ENCODE measurements at places on chromosomes 4 and X.

DNA sequence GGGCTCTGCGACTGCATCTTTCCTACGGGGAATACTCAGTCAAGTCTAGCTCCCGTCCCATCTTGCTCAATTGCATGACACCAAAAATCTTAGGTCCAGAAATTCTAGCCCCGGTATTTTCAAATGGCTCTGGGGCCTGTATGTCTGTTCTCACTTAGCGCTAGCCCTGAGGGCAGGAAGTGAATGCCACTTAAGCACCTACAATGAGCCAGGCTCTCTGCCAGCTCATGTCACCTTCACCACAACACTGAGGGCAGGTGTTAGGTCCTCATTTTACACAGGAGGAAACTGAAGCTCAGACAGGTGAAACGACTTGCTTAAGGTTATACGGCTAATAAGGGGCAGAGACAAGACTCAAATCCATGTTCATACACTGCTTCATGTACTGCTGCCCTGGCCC, 282.8 kb downstream of the PPP1R2C start:
- DNase-seq: no peak

- DNase-seq: no peak
These were observed 525 bp upstream of the CISD2 start for GRCh38 chr4:102868153-102868780.

DNA sequence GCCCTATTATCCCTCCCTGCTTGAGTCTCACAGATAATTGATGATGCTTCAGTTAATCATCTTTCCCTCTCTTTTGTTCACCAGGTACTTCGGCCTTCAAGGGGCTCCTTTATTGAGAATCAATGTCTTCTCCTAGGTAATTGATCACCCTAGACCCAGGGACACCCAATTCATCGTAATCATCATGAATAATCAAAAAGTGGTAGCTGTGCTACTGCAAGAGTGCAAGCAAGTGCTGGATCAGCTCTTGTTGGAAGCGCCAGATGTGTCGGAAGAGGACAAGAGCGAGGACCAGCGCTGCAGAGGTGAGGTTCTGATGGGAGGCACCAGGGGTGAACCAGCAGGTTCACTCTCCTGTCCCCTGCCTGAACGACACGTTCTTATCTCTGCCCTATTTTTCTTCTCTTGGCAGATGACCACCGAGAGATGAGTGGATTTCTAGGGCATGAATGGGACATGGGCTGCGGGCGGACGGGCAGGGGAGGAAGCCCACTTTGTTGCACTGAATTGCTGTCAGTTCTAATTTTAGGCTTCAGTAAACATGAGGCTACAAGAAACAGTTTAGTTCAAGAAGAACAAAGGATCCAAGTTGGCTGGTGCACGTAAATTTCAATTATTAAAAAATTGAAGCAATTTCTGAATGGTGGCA, 80.5 kb downstream of the ALPK1 start:
- DNase-seq: no peak

- no peak for DNase-seq
These were observed 12.6 kb downstream of the TAF1 start for GRCh38 chrX:71378732-71379131.

DNA sequence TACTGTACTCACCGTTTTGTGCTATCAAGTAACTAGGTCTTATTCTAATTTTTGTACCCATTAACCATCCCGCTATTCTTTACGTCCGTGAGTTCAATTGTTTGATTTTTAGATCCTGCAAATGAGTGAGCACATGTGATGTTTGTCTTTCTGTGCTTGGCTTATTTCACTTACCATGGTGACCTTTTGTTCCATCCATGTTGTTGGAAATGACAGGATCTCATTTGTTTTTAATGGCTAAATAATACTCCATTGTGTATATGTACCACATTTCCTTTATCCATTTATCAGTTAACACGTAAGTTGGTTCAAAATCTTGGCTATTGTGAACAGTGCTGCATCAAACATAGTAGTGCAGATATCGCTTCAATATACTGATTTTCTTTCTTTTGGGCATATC, 48.3 kb downstream of the USP9X start:
- no peak for DNase-seq

GRCh38 chr4:41887821-41888686, 47.2 kb upstream of the TMEM33 start:
- peak; percentile 22 for DNase-seq

GRCh38 chrX:97538745-97539144, 655.0 kb downstream of the RPA4 start:
- no peak for DNase-seq

GRCh38 chrX:37320541-37321203, 28.5 kb upstream of the PRRG1 start:
- DNase-seq: no peak

DNA sequence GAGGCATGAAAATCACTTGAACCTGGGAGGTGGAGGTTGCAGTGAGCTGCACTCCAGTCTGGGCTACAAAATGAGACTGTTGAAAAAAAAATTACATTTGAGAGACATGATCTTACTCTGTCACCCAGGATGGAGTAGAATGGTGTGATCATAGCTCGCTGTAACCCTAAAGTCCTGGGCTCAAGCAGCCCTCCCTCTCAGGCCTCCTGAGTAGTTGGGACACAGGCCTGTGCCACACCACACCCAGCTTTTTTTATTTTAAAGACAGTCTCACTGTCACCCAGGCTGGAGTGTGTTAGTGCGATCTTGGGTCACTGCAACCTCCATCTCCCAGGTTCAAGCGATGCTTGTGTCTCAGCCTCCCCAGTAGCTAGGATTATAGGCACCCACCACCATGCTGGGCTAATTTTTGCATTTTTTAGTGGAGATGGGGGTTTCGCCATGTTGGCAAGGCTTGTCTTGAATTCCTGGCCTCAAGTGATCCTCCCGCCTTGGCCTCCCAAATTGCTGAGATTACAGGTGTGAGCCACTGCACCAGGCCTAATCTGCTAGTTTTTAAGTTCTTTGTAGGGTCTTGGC, 6.1 kb downstream of the RPS3A start:
- DNase-seq: no peak

- no peak for DNase-seq
These were observed 58.8 kb downstream of the SPINK2 start for GRCh38 chr4:56762484-56763250.

DNA sequence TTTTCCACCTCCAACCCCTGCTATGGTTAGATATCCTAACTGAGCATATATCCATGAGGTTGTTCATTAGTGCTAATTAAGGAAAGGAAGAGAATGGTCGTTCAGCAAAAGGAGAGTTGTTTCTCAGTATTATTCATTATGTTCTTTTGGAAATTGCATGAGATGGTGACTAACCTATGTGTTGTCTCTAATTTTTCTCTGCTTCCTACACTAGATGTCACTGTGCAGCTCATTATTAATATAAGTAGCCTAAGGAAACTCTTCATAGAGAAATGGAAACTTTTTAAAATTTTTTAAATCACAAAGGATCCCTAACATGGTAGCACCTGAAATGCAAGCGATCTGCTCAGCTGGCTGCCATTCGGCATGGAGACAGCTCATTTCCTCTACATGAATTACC, 67.7 kb upstream of the FAM9A start:
- DNase-seq: no peak

DNA sequence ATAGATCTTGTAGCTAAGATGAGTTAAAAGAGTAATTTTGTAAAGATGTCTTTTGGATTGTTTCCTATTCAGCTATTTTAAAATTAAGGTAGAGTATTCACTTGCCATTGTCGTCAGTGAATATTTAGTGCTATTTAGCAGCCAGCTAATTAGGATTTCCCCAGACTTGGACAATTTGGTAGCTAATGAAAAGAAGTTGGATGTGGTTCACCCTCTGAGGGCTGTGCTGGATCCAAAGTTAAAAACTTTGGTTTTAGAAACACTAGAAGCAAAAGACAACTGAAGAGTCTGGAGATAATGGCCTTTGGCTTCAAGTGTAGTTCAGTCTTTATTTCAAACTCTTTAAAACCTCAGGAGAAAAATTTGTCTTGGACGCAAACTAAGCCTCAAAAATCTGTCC, 41.3 kb downstream of the ATG4A start:
- no peak for DNase-seq

- no peak for DNase-seq
These were observed 1160.3 kb downstream of the FSTL5 start for GRCh38 chr4:161003418-161004057.

DNA sequence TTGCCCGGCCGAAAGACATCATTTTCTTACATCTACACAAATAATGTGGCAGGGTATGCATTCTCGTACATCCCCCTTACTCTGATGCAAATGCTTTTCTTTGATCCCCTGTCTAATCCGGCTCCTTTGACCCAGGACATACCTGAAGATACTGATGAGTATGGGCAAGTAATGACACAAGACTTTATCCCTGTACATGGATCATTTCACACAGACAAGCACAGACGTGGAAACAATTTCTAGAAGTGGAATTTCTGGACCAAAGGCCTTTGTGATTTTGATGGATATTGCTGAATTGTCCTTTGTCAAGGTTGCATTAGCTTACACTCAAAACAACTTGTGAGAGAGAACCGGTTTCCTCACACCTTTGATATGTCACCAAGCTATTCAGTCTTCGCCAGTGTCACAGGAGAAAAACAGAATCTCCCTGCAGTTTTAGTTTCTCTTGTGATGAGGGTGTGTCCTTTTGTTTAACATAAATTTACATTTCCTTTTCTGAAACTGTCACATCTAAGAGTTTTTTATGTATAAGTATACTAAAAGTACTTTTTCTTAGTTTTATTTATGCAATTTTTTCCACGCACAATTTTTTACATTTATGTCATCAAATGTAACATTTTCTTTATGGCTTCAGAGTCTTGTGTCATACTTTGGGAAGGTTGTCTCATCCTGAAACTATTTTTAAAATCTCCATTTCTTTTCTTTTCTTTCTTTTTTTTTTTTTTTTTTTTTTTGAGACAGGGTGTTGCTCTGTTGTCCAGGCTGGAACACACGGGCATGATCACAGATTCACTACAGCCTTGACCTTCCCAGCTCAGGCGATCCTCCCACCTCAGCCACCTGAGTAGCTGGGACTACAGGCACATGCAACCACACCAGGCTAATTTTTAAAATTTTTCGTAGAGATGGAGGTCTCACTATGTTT, 25.2 kb downstream of the RWDD4 start:
- no peak for DNase-seq

- no peak for DNase-seq
These were observed 79.7 kb downstream of the VMA21 start for GRCh38 chrX:151476604-151477303.

DNA sequence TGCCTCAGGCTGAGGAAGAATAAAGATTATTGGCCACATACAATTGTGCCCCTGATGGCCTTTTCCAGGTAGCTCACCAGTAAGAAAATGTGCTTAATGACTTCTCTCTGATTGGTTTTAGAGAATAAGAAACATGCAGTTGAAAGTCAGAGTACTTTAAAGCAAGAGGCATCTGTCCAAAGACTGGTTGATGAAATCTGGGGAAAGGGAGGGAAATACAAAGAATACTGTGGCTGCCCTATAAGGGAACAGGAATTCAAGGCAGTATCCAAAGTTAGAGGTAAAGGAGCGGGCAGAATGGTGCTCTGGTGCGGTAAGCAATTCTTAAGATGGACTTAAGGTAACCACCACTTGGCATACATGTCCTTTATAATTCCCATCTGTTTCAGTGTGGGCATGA, 11.4 kb downstream of the PBDC1 start:
- no peak for DNase-seq

- DNase-seq: no peak
These were observed 4.6 kb downstream of the PALLD start for GRCh38 chr4:168501407-168501806.

GRCh38 chr4:70667740-70668535, 1.6 kb upstream of the JCHAIN start:
- DNase-seq: no peak

GRCh38 chr4:37928426-37929416, 31.5 kb upstream of the PTTG2 start:
- no peak for DNase-seq

- no peak for DNase-seq
These were observed 518 bp downstream of the ARMCX1 start for GRCh38 chrX:101550751-101551379.

- no peak for DNase-seq
These were observed 103.9 kb downstream of the ARAP2 start for GRCh38 chr4:36140421-36140820.

DNA sequence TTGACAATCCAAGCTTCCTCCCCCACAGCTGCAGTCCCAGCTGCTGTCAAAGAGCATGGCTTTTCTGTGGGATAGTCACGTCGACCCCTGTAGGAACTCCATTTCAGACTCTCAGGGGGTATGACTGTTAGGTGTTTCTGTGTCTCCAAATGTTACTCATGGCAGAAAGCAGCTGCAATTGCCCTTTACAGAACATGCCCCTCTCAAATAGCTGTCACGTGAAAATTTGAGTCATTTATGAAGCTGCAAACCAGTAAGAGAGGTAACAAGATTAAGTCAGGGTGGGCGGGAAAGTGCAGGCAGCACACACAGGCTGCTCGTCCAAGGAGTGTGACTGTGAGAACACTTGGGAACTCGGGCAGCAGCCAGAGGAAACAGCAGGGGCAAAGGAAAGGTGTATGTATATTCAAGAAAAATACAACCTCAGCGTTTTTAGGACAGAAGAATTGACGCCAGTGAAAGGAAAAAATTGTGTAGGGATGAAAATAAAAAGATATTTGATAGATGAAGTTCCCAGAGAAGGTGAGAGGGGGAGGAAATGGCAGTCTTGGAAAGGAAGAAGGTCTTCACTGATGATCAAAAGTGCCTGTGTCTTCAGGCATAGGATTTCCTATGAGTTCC, 66.5 kb upstream of the TMEM184C start:
- DNase-seq: no peak

GRCh38 chr4:186761393-186761792, 37.7 kb upstream of the FAT1 start:
- no peak for DNase-seq

- no peak for DNase-seq
These were observed 8.2 kb upstream of the SMPX start for GRCh38 chrX:21766101-21766500.

DNA sequence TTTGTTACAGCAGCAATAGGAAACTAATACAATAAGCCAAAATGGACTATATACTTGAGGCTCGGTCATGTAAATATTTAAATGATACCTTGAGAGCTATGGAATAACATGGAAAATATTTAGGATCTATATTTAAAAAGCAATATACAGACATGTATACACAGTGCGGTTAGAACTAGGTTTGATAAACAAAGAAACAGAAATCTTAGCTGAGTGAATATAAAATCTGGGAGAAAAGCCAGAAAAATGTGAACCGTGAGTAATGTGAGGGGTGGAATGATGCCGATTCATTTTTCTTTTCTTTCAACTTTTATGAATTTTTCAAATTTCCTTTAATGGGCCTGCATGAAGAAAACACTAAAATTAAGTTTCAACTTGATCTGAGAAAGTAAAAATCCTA, 104.1 kb downstream of the ATXN3L start:
- DNase-seq: no peak

- no peak for DNase-seq
These were observed 13.0 kb upstream of the DAPP1 start for GRCh38 chr4:99803566-99804101.

DNA sequence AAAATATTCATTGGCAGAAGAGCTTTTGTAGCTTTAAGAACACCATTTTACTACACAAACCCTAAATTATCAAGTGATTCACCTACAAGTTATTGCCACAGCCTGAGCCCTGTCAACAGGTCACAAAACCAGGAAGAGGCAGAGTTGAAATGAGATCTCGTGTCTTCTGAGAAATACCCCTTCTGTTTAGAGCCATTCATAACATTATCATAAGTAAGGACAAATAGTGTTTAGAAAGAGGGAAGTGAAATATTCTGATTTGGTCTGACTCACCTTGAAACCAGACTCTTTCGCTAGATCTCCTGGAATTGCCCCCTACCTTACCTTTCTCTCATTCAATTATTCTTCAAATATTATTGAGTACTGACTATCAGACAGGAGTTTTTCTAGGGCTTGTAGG, 5.9 kb downstream of the ETDB start:
- no peak for DNase-seq

Data from NCI-H1694 (cell line).